ENCODE measurements at places on chromosomes 11 and 22.
A peak's percentile ranks its signal among the peaks of the same experiment; 100 is the strongest.

GRCh38 chr22:46046299-46046685 is 69.3 kb upstream of the WNT7B start:
- peak; percentile 49 for DNase-seq

DNA sequence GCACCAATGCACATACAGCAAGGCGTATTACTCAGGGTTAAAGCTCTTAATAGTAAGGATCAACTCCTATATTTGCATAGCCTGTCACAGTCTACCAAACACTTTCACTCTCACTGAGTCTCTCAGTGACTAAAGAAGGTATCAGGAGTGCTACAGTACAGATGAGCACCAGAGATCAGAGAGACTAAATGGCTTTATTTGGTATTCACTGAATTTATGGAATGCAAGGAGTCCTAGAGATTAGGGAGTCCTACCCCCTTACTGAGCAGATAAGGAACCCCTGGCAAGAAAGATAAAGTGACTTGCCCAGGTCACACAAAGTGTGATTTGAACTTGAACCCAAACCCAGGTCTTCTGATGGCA is 396.4 kb upstream of the CCDC90B start:
- no peak for DNase-seq

DNA sequence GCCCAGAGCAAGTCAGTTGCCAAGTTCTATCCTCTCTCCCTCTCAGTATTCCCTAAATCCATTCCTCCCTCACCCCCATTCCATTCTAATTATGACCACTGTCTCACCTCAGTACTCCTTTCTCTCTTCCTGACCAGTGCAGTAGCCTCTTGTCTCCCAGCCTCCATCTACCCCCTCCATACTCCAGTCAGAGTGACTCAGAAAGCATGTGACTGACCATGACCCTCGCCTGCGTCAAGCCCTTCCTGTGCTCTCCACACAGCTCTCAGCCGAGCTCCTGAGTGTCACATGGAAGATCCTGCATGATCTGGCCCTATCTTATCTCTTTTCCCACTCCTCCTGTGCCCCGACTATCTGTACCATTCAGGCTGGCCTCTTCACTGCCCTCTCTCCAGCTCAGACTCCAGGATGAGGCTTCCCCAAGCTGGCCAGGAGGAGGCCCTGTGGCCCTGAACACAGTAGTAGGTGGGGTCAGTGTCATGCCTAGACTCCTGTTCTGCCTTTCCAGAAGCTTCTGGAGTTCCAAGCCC is 42.6 kb downstream of the NEU3 start:
- DNase-seq, result peak; percentile 35

GRCh38 chr11:57815476-57815875 is 53.9 kb downstream of the CTNND1 start:
- no peak for DNase-seq

- peak; percentile 27 for DNase-seq
Observed at GRCh38 chr22:20407829-20408228, 13.9 kb downstream of the ZNF74 start.

- DNase-seq, result no peak
Observed at GRCh38 chr11:64713781-64714363, 9.1 kb downstream of the NRXN2 start.

DNA sequence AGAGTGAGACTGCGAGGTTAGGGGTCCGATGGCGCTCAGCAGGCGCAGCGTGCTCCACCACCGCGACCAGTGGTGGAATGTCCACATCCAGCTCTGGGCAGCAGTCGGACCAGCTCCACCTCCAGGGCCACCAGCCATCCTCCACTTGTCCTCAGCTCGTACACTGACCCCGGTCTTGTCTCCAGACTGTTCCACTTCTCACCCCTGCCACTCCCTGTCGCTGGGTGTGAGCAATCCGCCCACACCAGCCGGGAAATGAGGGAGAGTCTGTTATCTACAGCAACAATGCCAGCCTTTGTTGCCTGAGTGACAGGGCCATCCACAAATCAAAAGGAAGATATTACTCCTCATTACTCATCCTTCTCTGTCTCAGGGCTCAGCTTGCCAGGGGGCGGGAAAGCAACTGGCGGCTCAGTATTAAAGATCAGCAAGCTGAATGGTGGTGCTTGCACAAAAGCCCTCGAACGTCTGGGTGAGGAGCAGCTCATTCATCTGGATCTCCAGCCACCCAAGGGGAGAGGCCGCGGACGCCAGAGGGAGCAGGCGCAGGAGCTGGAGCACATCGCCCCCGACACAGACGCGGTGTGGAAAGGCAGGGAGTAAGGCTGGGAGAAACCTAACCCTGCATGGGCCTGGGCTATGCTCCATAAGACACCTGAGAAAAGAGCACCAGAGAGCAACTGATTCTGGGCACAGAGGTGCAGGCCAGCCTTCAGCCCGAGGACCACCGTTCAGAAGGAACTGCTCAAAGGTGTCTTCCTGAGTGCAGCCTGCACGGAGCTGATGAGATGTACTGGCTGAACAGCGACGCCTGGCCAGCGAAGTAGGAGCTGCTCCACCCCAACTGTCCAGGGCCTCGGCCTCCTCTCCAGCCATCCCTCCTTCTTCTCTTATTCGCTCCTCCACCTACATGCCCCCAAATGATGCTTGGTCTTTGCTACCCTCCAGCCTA is 21.9 kb downstream of the IGSF9B start:
- DNase-seq, result no peak

DNA sequence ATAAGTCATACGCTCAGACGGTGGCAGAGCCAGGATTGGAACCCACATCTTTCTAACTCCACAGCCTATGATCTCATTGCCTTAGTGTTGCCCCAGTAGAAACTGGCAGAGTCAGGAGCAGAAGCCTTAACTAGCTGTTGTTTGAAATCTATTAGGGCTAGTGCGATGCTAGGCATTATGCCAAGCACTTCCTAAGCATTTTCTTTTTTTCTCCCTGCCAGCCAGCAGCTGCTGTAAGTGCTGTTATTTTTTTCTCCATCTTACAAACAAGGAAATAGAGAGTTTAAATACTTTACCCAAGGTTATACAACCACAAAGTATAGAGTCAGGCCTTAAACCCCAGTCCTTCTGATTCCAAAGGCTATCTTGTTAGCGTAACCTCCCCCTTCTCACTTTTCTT is 161.0 kb upstream of the SORL1-AS1 start:
- no peak for DNase-seq

- no peak for DNase-seq
Observed at GRCh38 chr11:116525961-116526495, 246.8 kb downstream of the BUD13 start.

DNA sequence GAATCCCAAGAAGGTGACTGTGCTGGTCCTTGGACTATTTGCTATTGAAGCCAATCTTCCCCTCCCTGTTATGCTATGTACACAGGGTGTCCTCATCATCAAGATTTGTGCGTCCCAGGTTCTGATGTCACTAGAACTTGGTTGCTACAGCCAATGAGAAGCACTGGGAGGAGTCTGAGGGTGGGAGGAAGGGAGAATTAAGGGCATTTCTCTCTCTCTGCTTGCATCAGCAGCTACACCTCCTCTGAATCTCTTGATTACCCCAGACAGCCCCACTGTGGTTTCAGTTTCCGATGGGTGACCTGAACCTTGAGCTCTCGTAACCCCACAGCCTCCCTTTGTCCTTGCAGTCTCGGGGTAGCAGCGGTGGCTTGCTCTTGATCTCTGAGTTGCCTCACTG is 212.4 kb upstream of the SESN3 start:
- DNase-seq, result no peak

- no peak for DNase-seq
Observed at GRCh38 chr11:27619763-27620335, 80.4 kb downstream of the BDNF start.

GRCh38 chr11:123454060-123454651 is 24.1 kb downstream of the GRAMD1B start:
- DNase-seq, result no peak

DNA sequence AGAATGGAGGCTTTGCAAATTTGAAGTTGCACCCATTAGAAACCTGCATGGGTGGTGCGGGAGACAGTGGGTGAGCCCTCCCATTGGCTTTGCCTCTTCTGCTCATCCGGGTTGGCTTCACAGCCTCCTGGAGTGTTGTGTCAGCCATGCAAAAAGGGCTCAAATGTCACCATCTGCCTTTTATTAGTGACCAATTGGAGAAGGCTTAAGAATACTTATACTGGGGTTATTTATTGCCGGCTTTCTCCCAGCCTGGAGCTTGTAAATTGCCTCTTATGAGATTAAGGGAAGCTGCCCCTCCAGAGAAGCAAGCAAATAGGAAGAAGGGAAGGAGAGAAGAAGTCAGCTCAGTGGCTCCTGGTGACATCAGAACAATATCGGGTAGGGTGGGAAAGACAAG is 182.6 kb downstream of the ST3GAL4 start:
- no peak for DNase-seq

GRCh38 chr11:21924262-21924661 is 268.6 kb upstream of the ANO5 start:
- no peak for DNase-seq

DNA sequence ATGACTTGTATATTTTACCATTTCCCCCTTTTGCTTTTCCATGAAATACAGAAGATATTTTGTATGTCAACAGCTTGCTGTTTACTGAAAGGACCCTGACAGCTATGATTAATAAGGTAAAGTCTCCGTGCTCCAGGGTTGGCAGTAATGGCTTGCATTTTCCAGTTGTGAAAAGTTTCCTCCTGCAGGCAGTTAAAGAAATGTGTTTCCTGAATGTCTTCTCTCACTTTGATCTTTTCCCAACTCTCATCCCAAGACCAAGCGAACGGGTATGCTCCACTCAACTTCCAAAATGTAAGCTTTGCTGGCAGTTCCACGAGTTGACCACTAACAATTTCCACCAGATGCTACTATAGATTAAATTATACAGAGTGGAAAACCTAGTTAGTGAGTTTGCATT is 8.9 kb downstream of the FIBIN start:
- no peak for DNase-seq

DNA sequence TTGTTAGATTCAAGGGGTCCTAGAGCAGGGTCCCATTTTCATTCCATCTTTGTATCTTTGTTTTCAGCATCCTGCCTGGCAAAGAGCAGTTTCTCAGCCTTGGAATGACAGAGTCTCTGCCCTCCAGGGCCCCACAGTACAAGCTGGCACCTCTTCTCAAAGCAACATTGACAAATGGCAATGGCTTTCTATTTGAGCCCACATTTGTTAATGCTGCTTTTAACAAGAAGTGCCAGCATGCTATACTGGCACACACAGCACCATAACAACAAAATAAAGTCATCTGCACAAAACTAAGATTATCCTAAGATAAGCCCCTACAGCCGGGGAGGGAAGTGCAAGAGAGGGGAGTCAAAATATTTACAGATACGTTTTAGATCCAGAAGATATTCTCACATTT is 309.7 kb upstream of the C11orf87 start:
- DNase-seq, result no peak

GRCh38 chr11:77324508-77324907 is 23.0 kb upstream of the GDPD4 start:
- no peak for DNase-seq

GRCh38 chr11:130738611-130739010 is 177.7 kb downstream of the SNX19 start:
- DNase-seq, result no peak

DNA sequence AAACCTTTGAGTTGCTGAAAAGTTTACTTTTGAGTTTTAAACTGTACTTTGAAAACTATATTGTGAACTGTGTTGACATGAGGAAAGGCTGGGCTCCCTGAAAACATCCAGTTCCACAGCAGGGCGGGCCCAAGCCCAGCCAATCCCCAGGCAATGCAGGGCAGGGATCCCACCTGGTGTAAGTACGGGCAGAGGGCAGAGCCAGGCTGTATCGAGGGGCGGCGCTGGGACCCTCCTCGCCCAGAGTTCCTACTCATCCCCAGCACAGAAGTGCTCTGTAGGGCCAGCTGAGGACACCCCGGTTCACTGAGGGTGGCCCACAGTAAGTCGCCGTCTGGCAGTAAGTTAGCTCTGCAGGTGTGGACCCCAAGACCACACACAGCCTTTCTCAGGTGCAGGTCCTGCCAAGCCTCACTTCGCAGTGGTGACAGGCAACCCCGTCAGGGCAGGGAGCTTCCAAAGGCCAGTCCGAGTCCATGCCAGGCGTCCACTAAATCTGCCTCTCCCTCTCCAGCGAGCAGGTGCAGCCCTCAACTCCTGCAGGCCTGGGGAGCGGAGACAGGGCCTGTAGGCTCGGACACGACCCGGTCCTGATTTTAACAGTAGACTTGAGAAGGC is 6.3 kb downstream of the RASSF7 start:
- DNase-seq, result no peak

- DNase-seq, result no peak
Observed at GRCh38 chr11:114566276-114566675, 6.6 kb upstream of the NXPE1 start.

DNA sequence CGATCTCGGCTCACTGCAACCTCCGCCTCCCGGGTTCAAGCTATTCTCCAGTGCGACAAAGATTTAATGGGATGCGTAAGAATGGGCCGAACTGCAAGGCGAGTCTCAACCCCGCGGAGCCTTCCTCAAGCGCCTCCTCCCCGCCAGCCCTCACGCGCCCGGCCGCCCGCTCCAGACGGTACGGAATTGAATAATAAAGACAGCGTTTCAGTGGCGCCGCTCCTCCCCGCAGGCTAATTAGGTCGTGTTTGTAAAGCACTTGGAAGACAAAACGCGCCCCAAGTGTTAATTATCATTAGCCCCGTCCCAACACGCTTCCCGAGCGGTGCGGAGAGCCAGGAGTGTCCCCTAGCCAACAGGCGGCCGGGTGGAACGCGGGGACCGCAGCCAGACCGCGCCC is 192.0 kb downstream of the BUD13 start:
- DNase-seq, result no peak

DNA sequence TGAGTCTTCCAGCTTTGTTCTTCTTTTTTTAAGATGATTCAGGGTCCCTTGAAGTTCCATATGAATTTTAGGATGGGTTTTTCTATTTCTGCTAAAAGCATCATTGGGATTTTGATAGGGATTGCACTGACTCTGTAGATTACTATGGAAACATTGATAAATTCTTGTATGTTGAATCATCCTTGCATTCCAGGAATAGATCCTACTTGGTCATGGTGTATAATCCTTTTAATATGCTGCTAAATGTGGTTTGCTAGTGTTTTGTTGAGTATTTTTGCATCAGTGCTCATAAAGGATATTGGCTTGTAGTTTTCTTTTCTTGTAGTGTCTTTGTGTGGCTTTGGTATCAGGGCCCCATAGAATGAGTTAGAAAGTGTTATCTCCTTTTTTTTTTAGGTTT is 34.9 kb upstream of the PHOX2A start:
- DNase-seq, result no peak

DNA sequence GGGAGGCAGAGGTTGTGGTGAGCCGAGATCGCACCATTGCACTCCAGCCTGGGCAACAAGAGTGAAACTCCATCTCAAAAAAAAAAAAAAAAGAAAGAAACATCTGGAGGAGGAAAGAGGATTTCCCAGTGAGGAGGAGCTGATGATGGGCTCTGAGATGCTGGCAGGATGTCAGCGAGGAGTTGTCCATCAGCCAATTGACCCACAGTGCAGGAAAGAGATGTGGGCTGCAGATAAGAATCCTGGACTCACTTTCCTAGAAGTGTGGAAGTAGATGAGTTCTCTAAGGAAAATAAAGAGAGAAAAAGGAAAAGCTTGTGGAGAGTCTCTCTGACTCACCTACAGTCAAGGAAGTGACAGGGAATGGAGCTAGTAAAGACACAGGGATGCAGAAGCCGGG is 9.7 kb downstream of the IZUMO1R start:
- no peak for DNase-seq

Data from right lobe of liver (tissue), 6 donors.